Stimulated activated CD4-positive, alpha-beta T cell treated with anti-CD3 and anti-CD28 coated beads, Interleukin-2, amount 100 ng/mL, for 48 hours (primary cell): ENCODE measurements at places on chromosomes 12 and 14.

GRCh38 chr12:131347345-131347714 lies 363.6 kb upstream of the SFSWAP start:
- DNase-seq: no peak

DNA sequence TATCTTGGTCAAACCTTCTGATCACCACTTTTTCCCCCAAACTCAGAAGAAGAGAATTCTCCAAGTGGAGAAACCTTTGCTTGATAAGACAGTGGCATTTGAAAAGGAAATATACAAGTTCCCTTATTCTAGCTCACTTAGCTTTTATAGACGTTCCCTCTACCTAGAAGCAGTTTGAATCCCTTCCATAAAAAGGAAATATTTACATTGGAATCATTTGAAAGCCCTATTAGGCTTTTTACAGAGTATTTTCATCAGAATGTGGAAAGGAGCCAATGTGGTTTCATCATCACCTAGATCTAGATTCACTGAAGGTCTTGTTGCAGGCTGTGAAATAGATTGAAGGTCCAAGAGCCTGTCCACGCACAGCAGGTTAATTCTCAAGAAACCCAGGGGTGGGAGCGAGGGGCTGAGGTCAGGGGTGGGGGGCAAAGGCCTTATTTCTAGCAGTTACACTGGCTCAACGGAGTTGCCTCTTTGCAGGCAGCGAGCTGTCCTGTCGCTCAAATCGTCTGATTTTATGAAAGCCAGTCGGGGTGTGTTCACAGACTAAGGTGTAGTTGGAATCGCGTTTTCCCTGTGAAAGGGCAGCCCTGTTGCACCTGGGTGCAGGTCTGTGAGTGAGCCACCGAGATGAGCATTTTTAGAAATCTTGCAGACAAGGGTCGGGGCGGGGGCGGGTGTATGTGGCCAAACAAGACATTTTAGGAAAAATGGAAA lies 45.6 kb downstream of the AACS start:
- DNase-seq: no peak

DNA sequence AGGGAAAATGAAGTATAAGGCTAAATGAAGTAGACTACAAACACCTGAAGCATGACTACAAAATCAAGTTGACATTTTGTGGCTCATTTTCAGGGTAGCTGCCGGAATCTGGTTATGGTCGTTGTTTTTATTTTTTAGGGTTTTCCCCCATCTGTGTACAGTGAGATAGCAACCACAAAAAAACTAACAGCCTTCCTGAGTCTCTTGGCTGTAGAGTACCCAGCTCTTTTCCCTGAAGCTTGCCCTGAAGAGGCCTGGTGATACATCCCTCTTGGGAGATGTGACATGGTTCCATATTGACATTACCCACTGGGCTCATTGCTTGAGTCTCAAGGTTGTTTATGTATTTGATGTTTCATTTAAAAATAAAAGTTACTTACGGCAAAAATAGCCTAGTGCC lies 424.0 kb downstream of the ZFP36L1 start:
- no peak for DNase-seq

- DNase-seq: no peak
Measured at GRCh38 chr12:131138638-131139362, 185.1 kb downstream of the ADGRD1 start.

DNA sequence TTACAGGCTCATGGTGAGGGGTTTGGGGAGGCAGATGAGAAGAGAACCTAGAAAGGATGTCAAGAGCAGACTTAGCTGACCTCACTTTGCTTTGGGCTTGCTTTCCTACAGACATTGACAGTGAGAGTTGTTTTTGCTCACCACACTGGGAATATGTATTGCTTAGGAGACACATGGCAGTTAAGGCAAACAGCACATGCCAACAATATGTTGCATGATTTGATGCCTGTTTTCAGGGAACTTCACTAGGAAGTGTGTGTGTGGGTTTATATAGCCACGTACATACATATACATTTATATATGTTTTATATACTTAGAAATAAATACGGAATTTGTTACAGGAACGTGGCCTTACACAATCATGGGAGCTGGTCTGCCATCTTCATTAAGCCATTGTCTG lies 346.1 kb downstream of the RGS6 start:
- no peak for DNase-seq

GRCh38 chr12:1418144-1418543 lies 176.2 kb downstream of the FBXL14 start:
- DNase-seq: no peak

DNA sequence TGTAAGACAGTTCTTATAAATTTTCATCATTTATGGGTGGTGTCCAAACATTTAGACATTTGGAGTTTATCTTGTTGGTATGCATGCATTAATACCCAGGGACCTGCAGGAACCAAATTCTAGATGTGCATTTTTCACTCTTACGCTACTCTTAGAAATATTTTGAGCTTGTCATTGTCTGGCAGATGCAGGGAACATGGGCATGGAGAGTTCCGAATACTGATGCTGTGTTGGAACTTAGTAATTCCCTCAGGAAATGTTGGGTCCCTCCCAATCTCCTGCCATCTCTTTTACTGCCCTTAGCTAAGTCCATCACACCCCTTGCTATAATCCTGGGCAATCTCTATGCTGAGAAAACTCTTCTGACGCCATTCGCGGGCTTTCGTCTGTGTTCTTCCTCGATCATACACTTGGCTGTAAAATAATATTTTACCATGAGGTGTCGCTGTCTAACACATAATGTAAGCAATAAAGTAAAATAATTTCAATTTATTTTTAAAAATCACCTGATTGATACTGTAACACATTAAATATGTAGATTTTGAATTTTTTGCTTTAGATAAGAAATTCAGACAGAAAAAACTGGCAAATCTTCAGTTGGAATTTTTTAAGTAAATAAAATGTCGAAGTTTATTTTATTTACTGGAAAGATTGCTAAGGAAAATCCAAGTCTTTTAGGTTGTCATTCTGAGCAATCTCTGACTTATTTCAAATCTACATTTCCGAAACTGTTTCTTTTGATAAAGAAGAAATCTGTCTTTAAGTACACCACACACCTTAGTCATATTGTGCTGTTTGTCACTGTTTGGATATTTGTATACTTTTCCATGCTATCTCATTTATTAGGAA lies 304.1 kb upstream of the SSTR1 start:
- peak; percentile 2 for DNase-seq

DNA sequence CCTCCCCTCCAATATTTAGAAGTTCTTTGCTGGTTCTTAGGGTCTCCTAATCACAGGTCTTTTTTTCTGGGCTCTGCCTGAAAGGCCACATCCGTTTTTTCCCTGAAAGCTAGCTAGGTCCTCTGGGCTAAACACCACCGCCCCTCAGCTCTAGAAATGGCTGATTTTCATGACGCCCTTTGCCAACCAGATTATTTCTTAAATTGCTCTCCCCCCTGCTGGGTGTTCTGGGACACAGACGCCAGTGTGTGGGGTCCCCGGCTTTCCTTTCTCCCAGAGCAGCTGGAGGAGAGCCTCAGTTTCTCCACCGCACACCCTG lies 45.3 kb upstream of the ATP23 start:
- no peak for DNase-seq

DNA sequence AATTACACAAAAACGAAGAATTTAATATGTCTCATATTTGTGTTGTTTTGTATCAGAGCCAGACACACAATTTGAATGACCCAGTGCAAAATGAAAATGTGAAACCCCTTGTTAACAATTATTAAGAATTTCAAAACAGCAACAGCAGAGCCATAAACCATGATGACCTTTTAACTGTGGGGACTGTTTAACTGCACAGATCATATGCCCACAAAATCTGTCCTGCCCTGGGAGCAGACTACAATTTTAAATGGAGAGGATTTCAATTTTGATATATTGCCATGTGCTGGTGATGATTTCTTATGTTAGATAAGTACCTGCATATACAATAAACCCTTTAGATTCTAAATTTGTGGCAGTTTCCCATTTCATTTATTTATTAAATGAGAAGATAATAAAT lies 455.5 kb upstream of the MGAT4C start:
- DNase-seq: no peak

GRCh38 chr12:104279164-104279563 lies 24.4 kb upstream of the EID3 start:
- no peak for DNase-seq

DNA sequence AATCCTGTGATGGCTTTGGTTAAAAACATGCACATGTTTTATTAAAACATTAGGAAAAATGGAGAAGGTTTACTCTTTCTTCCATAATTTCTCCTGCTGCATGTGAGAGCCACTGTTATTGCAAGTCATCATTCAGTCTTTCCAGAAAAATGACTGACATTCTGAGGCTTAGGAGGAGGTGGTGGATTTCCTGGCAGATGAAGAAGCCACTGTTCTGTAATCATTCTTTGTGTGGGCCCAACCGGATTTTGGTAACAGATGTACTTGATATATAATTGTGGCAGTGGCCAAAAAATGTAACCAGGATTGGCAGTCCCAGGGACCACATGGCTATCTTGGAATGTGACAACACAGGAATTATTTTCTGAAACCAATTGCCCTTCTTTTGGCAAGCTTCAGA lies 120.2 kb downstream of the DAAM1 start:
- DNase-seq: no peak

DNA sequence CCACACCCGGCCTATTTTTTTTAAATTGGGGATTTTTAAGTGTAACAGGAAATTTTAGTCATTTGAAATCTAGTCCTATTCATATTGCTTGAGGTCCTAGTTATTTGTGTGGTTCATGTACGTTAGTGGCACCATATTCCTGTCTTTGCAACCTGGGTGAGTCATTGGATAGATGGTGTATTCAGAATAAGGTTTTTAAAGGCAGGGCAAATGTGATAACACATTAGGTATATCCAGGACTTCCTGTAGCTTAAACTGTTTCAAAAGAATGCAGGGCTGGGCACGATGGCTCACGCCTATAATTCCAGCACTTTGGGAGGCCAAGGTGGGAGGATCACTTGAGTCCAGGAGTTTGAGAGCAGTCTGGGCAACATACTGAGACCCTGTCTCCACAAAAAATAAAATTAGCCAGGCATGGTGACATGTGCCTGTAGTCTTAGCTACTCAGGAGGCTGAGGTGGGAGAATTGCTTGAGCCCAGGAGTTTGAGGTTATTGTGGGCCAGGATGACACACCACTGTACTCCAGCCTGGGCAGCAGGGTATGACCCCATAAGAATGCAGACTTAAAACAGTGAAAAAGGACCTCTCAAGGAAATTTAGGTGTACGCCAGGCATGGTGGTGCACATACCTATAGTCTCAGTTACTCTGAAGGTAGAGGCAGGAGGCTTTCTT lies 8.1 kb downstream of the ATP6V0A2 start:
- no peak for DNase-seq

GRCh38 chr14:72463291-72463866 lies 430.5 kb downstream of the DPF3 start:
- DNase-seq: no peak

- no peak for DNase-seq
Measured at GRCh38 chr12:46362895-46363581, 9.5 kb downstream of the SLC38A2 start.

- no peak for DNase-seq
Measured at GRCh38 chr14:98803196-98803595, 468.8 kb downstream of the BCL11B start.

- no peak for DNase-seq
Measured at GRCh38 chr12:95173392-95174251, 43.6 kb downstream of the FGD6 start.

GRCh38 chr14:50658203-50658602 lies 9.9 kb downstream of the SAV1 start:
- DNase-seq: no peak

DNA sequence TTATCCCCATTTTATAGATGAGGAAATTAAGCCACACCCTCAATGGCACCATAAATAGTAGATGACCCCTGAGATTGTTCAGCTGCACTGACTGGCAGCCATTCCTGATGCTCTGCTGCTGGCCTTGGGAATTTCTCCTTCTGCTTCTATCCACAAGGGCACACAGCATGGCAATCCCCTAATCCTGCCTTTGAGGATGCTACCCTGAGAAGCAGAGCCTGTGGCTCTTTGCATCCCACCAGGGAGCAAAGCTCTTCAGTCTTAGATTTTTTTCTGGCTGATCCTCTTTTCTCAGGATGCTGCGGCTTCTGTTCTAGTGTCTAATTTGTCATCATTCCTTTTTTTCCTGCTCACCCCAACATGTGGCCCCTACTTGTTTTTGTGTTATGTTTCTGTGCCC lies 114.8 kb downstream of the TMX1 start:
- DNase-seq: no peak

DNA sequence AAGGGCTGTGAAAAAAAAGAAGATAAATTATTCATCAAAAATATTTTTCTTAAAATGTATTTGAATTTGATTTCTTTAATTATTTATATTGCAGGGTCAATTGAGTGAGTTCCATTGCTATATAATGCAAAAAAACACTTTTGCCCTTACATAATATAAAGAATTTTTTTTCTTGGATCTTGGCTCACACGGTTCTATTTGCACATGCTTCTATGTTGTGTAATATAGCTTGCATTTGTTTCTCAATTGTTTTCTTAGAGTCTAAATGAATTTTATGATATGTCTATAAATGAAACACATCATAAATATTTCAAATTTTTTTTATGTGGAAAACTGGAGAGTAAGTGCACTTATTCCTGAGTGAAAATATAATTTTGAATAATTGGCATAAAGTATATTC lies 694.2 kb downstream of the SLC6A15 start:
- no peak for DNase-seq

DNA sequence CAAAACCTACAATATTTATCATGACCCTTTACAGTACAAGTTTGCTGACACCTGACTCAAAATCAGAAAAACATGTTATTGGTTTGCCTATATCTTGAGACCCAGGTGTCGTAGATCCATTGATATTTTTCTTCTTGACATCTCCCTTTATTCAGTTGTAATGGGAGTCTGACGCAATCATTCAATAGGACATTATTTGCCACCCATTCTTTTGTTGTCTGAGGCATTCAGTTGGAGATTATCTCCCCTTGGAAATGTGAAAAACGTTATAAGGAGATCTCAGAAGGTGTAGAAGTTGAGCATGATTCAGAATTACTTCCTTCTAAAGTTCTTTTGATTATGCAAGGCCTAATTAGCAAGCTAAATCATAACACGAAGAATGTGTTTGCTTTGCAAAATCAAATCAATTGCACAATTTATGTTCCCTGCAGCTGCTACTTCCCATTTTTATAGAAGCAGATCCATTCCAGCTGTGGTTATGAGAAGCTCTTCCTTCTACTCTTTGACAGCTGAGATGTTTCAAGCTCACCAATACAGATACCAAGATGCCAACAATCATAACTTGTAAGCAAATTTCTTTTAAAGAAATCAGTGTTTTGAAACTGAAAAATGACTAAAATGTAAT lies 228.2 kb upstream of the SYT1 start:
- no peak for DNase-seq

DNA sequence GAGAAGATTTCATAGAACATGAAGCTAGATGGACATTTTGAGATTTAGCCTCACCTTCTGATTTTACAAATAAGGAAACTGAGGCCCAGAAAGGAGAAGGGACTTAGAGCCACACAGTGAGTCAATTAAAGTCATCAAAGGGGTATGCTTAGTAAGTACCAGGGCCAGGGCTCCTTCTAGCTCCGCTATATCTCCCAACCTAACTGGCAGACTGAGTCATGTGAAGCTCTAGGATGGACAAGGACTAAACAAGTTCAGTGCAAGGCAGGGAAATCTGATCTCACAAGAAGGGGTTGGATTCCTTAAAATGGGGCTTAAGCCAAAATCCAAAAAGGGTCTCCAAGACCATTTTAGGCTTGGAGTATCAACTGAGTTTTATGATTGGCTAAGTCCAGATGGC lies 215.8 kb downstream of the PHLDA1 start:
- no peak for DNase-seq

GRCh38 chr12:124498275-124499189 lies 68.9 kb downstream of the NCOR2 start:
- no peak for DNase-seq
